ENCODE measurements at places on chromosomes 6 and 20. TPM values are rescaled to one million over a fixed set of nuclear protein-coding genes. Genes with fewer than 3 reads are reported as not detected.

GRCh38 chr6:168124921-168125320 is 45.9 kb upstream of the FRMD1 start:
- no peaks in the 10 kb centered on the region for H3K27me3 ChIP-seq
- no peak overlapping the region for H3K4me3 ChIP-seq
- no peaks in the 10 kb centered on the region for H3K36me3 ChIP-seq
- no peaks in the 10 kb centered on the region for H3K4me1 ChIP-seq
- no peak overlapping the region for H3K27ac ChIP-seq

DNA sequence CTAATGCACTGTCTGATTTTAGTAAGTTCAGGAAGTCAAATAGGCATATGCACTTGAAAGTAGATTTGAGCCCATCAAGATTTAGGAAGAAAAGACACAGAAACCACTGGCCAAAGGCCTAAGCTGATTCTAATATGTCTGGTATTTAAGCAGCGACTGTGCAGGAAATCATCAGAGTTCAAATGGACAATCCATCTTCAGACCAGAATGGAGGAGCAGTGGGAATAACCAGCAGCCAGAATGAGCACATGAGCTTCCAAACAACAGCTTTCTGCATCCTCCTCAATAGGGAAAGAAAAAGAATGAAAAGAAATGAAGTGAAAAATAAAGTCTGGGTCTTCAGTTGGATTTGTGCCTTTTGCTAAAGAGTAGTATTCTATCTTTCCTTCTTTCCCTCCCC is 50.6 kb downstream of the SOD2 start:
- no peak overlapping the region for H3K27ac ChIP-seq
- no peak for DNase-seq
- H3K27me3 ChIP-seq = no peaks in the 10 kb centered on the region
- no peaks in the 10 kb centered on the region for H3K4me1 ChIP-seq
- H3K4me3 ChIP-seq = no peak overlapping the region

DNA sequence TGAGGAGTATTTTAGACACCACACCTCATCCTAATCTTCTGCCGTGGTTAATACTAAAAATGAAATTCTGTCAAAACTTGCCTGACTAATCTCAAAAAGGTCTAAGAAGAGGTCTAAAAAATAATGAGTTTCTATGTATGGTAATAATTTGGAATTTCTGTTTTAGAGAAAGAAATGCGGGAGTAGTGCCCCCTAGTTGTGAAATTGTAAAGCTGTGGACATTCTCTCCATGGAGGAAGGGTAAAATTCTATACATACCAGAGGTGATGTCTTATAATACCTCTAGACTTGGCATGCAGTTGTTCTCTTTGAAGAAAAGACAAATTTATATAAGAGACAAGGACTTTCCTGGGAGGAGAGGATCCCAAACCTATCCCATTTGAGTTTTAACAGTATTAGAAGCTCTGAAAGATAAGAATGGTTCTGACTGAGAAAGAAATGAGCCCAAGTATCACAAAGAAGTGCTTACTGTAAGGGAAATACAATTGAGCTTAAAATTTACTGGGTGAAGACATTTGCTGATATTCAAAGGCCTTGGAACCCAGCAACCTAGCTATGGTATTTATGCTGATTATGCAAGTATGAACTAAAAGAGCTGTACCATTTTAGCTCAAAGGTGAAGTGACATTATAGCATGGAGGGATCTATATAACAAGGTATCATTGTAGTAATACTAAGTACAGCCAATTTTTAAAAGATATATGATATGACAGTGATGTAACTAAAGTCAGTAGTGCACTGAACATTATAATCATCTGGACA is 5.1 kb upstream of the EPHA7 start:
- H3K27ac ChIP-seq = no peak overlapping the region
- no peaks in the 10 kb centered on the region for H3K4me1 ChIP-seq
- H3K27me3 ChIP-seq = no peaks in the 10 kb centered on the region
- H3K4me3 ChIP-seq = no peak overlapping the region

DNA sequence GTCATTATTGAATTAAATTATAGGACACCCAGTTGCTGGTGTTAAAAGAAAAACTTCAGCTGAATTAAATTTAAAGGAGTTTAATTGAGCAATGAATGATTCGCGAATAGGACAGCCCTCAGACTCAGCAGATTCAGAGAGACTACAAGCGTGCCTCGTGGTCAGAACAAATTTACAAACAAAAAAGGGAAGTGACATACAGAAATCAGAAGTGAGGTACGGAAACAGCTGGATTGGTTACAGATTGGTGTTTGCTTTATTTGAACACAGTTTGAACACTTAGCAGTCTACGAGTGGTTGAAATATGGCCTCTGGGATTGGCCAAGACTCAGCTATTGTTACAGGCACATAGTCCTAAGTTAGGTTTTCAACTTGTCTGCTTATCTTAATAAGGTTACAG is 25.8 kb upstream of the TNFRSF21 start:
- no peak for DNase-seq
- no peak overlapping the region for H3K27ac ChIP-seq
- H3K36me3 ChIP-seq = no peaks in the 10 kb centered on the region
- H3K4me1 ChIP-seq = no peaks in the 10 kb centered on the region
- H3K27me3 ChIP-seq = no peaks in the 10 kb centered on the region

DNA sequence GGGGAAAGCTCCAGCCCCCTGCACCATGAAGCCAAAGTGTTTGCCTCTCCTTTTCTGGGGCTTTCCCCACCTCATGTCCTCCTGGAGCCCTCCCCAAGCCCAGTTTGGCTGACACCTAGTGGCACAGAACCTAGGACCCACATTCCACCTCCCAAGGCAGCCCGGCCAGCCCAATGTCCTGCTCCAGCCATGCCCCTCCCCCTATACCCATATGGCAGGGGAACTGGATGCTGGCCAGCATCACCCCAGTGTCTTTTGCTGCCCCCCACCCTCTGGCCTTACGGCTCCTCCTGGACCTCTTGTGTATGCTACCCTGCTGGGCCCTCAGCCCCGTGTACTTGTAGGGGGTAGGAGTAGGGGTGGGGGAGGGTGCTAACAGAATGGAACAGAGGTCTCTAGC is 170.1 kb downstream of the KIF6 start:
- no peaks in the 10 kb centered on the region for H3K36me3 ChIP-seq
- H3K4me3 ChIP-seq = no peak overlapping the region
- H3K27me3 ChIP-seq = no peaks in the 10 kb centered on the region
- DNase-seq = no peak
- peaks cover 13% of the 10 kb centered on the region for H3K4me1 ChIP-seq

Gene SLC35D3
- not detected for total RNA-seq

DNA sequence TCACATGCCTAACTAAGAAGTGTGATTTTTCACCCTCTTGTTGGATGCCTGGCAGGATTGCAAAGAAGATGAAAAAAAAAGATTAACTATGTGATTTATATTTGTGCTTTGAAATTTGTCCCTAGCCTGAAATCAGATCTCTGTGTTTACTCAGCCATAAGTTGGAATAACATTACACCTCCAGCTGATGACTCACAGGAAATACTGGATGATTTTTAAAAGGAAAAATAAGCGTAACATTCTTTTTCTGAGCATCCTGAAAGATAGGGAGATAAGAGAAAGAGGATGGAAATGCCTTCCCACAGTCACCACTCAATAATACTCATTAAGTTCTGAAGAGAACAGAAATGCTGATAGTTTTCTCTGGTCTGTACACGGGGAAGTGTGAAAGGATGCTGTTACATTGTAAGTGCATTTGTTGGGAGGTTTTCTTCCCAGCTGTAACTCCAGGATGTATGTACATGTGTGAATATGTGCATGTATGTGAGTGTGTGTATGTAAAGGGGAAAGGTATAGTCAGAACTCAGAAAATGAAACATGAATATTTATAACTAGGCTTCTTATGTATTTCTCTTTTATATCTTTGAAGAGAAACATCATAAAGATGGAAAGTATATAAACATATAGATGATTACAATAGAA is 37.4 kb upstream of the RIPPLY2 start:
- H3K4me1 ChIP-seq = no peaks in the 10 kb centered on the region
- no peak overlapping the region for H3K27ac ChIP-seq
- H3K4me3 ChIP-seq = no peak overlapping the region
- no peaks in the 10 kb centered on the region for H3K36me3 ChIP-seq
- no peak for DNase-seq

DNA sequence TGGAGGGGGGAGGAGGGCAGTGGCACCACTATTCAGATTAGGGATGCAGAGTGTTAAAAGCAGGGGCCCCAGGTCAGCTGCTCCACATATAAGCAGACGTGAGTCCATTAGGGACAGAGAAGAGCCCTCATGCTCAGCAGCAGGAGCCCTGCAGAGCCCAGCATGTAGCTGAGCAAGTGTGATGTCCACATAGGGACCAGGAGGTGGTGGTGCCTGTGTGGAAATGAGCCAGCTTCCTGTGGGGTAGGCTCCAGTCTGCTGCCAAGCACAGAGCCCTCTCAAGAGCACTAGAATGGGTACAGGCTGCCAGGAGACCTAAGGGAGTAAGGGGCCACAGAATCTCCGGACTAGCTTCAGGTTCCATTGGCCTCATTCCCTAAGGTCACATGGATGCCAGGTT is 57.9 kb upstream of the MLN start:
- H3K27me3 ChIP-seq = no peaks in the 10 kb centered on the region
- DNase-seq = no peak
- no peaks in the 10 kb centered on the region for H3K36me3 ChIP-seq

Gene F13A1
- 91.9 TPM for total RNA-seq

DNA sequence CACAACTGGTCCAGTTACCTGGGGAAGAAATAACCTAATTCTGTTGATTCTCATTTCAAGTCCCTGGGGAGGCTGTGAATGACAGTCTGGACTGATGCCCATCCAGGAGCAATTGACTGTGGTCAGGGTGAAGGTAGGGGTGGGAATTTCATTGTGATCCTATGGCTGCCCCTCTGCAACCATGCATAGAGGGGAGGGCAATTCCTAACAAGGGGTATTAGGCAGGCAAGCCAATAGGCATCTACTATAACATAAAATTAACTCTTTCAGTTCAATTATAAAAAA is 44.0 kb upstream of the TRAM2 start:
- H3K4me3 ChIP-seq = no peak overlapping the region
- no peaks in the 10 kb centered on the region for H3K27me3 ChIP-seq
- H3K4me1 ChIP-seq = no peaks in the 10 kb centered on the region
- H3K36me3 ChIP-seq = no peaks in the 10 kb centered on the region
- H3K27ac ChIP-seq = no peak overlapping the region

DNA sequence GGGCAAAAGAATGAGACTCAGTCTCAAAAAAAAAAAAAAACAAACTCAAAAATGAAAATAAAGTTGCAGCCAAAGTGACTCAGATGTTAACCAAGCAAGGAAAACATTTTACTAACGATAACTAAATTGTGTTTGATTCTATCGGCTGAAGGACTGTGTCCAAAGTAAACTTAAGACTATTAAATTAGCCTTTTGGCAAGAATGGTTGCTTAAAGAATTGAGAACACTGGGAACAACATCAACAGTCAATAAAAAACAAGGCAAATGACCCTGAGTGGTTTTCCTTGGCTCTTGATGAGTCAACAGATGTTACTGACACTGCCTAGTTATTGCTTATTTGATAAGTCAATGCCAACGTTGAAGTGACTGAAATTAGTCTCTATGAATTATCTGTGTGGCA is 36.7 kb downstream of the POU3F2 start:
- no peaks in the 10 kb centered on the region for H3K27me3 ChIP-seq
- H3K4me1 ChIP-seq = no peaks in the 10 kb centered on the region
- no peak overlapping the region for H3K4me3 ChIP-seq
- peaks cover 3% of the 10 kb centered on the region for H3K36me3 ChIP-seq
- DNase-seq = no peak
- H3K27ac ChIP-seq = peak overlapping the region; percentile 6

Gene PLEKHG1
- 10.7 TPM for total RNA-seq

Gene SYNDIG1
- total RNA-seq = 13.7 TPM

GRCh38 chr6:102655823-102656222 is 1262.3 kb downstream of the GRIK2 start:
- no peaks in the 10 kb centered on the region for H3K4me1 ChIP-seq
- no peaks in the 10 kb centered on the region for H3K27me3 ChIP-seq
- DNase-seq = no peak
- no peaks in the 10 kb centered on the region for H3K36me3 ChIP-seq

Gene ACTR5
- 5.9 TPM for total RNA-seq

- no peak for DNase-seq
- no peaks in the 10 kb centered on the region for H3K27me3 ChIP-seq
- peak overlapping the region; percentile 100 for H3K27ac ChIP-seq
- H3K4me3 ChIP-seq = no peak overlapping the region
These were observed 26.3 kb downstream of the JAG1 start for GRCh38 chr20:10647471-10647870.

GRCh38 chr20:13883425-13883824 is 98.6 kb downstream of the NDUFAF5 start:
- DNase-seq = no peak
- H3K4me3 ChIP-seq = no peak overlapping the region
- no peaks in the 10 kb centered on the region for H3K4me1 ChIP-seq

Measured in ascending aorta (tissue), 2 donors.